ENCODE measurements at places on chromosomes 1 and 21.

- DNase-seq, result no peak
Observed at GRCh38 chr1:117017062-117017461, 15.5 kb downstream of the CD101 start.

GRCh38 chr1:229495782-229496181 lies 12.4 kb downstream of the NUP133 start:
- no peak for DNase-seq

DNA sequence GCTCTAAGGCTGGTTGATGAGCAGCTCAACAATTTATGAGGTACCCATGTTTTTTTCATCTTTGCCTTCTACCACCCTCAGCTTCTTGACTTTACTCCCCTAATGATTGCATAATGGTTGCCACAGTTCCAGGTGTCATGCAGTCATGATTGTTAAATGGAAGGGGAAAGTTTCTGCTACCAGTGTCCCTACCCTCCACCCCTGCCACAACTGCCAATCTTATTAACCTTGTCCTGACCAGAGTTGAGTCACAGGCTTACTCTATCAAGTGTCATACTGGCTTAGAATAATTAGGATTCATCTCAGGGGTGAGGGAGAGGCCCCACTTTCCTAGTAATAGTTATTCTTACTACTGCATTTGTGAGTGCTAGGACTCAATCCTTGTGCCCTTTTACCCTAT lies 7.9 kb upstream of the FUBP1 start:
- DNase-seq, result no peak

DNA sequence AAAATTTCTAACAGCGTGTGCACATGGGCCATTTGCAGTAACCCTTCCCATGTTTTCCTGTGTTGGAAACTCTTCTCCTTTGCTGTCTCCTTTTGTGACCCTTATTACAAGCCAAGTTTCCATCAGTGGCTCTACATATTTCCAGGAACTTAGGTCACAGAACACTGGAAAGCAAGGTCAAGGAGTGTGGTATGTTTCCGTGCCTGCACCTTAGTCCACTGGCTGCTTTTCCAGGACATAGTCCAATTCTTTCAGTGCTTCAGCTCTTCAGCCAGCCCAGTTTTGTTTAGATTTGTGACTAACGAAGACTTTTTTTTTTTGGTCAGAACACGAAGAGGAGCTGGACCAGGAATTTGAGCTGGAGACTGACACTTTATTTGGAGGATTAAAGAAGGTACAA lies 33.8 kb downstream of the HHAT start:
- no peak for DNase-seq

DNA sequence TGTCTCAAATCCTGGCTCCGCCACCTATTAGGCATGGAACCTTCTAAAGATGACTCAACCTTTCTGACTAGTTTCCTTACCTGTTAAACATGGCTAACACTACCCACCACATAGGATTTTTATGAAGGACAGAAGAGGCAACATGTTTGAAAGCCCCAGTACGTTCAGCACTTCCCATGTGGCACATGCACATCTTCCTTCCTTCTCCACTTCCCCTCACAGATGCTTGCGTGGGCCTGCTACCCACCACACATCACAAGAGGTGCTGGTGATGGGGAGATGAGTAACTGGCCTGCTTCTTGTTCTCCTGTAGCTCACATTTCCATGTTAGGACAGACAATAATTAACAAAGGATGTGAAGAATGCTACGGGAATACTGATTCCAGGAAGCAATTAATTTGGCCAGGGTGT lies 7.1 kb downstream of the ZBTB21 start:
- DNase-seq, result no peak

DNA sequence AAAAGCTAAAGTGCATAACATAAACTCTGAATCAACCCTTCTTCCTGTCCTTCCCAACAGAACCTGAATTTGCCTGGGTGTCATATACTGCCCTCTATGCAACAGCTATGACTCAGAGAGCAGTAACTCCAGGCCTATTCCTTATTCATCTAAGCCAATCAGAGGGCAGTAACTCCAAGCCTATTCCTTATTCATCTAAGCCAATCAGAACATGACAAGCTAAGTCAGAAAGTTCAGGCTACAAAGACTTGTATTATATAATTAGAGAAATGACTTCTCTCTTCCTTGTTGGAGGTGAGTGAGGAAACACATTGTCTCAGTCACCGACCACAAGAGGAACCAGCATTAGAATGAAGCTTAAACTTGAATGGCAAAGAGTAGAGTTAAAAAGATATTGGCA lies 26.2 kb upstream of the TADA1 start:
- no peak for DNase-seq

DNA sequence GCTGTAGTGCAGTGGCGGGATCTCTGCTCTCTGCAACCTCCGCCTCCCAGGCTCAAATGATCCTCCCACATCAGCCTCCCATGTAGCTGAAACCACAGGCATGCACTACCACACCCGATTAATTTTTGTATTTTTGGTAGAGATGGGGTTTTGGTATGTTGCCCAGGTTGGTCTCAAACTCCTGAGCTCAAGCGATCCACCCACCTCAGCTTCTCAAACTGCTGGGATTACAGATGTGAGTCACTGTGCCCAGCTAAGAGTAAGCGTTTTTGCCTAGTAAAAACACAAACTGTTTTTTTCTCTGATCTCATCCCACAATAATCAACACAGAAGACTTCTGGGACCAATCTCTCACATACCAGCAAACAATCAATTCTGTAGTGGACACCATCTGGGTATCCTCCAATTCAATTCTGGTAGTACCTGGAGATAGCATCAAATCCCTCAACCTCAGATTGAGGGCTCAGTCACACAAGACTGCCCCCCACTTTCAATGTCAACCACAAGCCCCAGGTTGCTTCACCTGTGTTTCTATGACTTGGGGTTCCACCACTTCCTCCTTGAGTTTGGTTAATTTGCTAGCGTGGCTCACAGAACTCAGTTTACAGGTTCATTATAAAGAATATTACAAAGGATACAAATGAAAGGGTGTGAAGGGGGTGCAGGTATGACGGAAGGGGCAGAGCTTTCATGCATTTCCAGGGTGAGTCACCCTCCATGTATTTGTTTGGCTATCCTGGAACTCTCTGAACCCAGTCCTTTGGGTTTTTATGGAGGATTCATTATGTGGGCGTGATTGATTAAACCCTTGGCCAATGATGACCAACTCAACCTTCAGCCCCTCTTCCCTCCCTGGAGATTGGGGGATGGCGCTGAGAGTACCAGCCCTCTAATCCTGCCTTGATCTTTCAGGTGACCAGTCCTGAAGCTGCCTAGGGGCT lies 40.0 kb upstream of the RHOU start:
- no peak for DNase-seq

DNA sequence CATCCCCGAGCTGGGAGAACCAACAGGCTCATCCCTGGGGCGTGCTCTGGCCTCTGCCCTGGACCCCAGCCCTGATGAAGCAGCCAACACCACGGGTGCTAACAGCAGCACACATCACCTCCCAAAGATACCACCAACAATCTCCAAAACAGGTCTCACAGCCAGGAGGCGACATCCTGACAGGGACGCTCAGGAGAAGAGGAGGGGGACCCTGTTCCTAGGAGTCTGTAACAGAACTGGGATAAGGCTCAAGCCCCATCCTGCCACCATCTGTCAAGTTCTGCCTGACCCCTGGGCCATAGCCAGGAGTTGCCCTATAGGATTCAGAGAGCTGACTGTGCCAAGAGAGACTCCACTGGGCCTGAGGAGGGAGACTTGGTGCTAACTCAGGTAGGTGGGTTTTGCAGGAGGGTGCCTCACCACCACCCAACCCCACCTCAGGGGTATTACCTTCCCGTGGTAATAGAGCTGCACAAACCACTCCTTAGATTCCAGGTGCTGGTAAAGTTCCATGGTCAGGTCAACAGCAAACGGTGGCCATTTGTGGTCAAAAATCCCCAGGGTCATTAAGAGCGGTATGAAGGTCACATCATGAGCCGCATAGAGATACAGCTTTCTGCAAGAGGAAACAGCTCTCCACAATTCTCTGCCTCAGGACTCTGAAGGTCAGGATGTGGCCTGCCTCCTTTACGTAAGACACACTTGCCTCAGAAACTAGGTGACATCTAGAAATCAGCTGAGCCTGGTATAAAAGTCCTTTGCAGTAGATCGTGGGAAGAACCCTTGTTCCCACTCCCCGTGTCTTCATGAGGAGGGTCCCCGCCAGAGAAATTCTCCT lies 22.3 kb downstream of the ACP6 start:
- DNase-seq, result no peak

Data from activated CD4-positive, alpha-beta T cell treated with anti-CD3 and anti-CD28 coated beads, Interleukin-2, amount 50 U/mL, for 1 hour (primary cell).